HAP-1 (cell line): ENCODE measurements at places on chromosomes 13 and 19.

DNA sequence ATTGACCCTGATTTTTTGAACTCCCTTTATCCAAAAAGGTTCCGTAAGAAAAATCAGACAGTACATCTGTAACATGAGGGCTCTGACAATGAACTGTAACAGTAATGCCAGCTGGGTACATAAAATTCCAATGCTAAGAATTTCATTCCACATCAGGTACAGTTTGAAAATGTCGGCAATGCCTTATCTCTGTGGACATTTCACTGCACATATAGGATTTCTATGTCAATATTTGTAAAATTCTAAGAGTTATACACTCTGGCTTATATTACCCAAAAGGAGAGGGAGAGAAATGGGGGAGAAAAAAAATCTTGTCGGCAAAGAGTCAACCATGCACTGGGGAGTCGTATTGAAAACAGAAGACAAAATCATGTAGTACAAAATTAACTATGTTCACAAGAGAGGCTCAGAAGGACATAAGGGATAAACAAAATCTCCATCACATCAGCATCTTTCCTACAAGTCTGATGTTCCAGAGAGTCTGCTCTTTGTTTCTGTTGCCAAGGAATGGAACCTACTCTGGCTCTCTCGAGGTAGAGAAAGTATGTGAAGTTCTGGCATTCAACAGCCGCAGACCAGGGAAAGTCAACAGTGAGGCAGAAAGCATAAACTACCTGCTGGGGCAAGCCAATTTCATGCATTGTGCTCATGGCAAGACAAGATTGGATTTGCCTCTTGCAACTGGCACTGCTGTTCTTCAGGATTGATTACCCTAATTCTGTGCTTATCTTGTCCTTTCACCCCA is 72.4 kb downstream of the STARD13 start:
- DNase-seq: no peak

GRCh38 chr19:30545752-30546151 is 173.6 kb downstream of the ZNF536 start:
- no peak for DNase-seq

DNA sequence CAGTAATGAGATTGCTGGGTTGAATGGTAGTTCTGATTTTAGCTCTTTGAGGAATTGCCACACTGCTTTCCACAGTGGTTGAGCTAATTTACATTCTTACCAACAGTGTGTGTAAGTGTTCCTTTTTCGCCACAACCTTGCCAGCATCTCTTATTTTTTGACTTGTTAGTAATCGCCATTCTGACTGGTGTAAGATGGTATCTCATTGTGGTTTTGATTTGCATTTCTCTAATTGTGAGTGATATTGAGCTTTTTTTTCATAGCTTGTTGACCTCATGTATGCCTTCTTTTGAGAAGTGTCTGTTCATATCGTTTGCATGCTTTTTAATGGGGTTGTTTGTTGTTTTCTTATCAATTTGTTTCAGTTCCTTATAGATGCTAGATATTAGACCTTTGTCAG is 245.0 kb downstream of the MTUS2 start:
- DNase-seq: no peak

- DNase-seq: peak; percentile 24
These were observed 7.7 kb upstream of the CDADC1 start for GRCh38 chr13:49240017-49240416.

DNA sequence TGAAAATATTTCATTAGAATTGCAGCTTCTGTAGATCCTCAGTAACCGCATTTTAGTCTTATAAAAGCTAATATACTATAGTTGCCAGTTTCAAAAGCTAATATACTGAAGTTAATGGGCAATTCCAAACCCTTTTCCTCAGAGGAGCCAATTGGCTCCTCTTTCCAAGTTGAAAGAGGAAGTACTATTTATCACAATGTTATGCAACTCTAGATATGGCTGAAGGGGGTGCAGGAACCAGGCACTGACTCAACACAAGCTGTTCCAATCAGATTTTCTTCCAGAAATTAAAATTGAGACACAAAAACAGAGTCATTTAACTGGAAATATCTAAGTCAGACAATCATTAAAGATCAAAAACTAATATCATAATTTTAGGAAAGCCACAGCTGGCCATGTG is 258.9 kb downstream of the PCDH20 start:
- DNase-seq: no peak

- no peak for DNase-seq
These were observed 750 bp downstream of the RAB20 start for GRCh38 chr13:110560601-110561343.

DNA sequence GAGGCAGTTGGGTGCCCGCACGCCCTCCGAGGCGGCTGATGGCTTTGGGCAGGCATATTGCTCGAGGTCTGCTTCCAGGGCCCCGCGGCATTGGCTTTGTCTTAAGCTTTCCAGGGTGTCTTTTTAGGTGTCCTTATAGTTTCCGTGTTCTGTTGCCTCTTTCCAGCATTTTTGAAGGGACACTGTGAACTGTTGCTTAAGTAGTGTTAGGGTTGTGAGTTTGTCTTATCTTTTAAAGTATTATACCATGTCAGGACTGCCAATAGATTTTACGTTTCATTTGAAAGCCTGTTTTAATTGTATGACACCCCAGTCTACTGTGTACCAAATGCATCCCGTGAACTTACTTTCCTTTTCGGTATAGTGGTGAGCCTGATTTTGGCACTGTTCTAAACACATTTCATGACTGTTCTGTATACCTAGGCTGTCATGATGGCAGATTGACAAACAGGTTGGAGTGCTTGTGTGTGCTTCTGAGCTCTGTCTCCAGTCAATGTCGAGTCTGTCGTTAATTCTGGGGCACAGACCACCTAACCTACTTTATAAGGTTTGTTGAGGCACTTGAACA is 656 bp downstream of the PCCA start:
- DNase-seq: peak; percentile 54
